Stimulated activated CD8-positive, alpha-beta memory T cell treated with anti-CD3 and anti-CD28 coated beads, Interleukin-12 subunit alpha, Interleukin-12 subunit beta, amount 100 ng/mL, for 1 hour (primary cell): ENCODE measurements at places on chromosomes 12 and 14.

GRCh38 chr12:119819322-119819721 is 57.8 kb downstream of the CIT start:
- no peak for DNase-seq

GRCh38 chr14:33332497-33332896 is 393.8 kb downstream of the NPAS3 start:
- no peak for DNase-seq

GRCh38 chr14:54893151-54893760 is 9.4 kb downstream of the GCH1 start:
- DNase-seq: no peak

- no peak for DNase-seq
Measured at GRCh38 chr12:91965781-91966180, 179.9 kb downstream of the BTG1 start.

- DNase-seq: no peak
Measured at GRCh38 chr12:20374795-20375194, 6.5 kb downstream of the PDE3A start.

DNA sequence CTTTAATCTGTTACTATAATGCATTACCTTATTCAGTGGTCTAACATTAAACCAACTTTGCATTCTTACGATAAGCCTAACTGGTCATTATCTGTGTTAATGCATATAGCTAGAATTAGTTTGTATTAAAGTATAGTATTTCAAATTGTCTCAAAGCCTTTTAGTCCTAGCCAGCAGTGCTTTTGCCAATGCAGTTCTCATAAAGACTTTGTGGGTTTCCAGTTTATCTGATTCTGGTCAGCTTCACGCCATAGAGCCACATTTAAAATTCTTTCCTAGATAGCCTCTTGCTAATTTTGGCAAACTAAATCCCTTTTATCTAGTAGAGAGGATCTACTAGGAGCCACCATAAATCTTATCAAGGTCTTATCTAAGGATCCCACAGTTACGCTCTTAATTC is 78.9 kb upstream of the VASH1 start:
- no peak for DNase-seq

GRCh38 chr14:51776102-51776894 is 84.1 kb upstream of the GNG2 start:
- DNase-seq: no peak

DNA sequence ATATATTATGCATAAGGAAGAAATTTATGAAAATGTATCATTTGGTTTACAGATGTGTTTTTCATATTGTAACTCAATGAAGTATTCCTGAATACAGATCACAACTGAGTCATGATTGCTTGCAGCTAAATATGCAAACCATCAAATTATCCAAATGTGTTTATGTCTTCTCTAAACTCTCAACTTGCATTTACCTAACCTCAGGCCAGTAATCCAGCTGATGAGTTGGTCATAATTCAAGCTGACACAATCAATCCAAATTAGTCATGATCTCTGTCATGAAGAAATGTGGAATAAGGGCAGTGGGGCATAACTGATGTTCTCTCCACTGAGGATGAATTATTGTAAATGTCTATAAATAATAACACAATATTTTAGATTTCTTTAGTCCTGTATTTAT is 104.8 kb upstream of the CNTN1 start:
- DNase-seq: no peak

DNA sequence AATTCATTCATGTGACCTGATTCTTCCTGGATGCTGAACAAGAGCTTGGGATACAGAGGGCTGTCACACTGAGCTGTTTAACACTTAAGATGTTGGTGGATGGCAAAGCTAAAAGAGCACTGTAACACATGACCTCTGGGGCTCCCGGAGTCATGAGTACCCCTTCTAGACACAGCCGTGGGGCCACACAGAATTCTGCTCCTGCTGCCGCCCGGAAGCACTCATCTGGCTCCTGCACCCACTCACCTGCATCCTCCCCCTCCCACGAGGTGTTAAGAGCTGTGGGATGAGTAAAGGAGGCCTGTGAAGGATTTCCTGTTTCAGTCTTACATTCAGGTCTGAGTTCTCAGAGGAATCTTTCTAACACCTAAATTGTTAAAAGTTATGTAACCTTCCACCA is 78.0 kb upstream of the SSTR1 start:
- no peak for DNase-seq

- no peak for DNase-seq
Measured at GRCh38 chr12:108308395-108309085, 30.6 kb downstream of the CMKLR1 start.

DNA sequence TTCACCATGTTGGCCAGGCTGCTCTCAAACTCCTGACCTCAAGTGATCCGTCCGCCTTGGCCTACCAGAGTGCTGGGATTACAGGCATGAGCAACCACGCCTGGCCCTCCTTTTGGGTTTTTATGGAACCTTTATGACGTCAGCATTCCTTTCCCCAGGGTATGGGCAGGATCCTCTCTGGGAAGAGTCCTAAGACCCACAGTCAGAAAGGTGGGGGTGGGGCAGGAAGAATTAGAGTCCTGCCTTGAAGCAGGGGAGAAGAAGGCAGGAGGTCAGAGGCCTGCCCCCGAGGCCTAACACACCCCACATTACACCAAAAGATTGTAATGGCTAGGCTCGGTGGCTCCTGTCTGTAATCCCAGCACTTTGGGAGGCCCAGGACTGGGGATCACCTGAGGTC is 30.8 kb upstream of the CDK17 start:
- no peak for DNase-seq

DNA sequence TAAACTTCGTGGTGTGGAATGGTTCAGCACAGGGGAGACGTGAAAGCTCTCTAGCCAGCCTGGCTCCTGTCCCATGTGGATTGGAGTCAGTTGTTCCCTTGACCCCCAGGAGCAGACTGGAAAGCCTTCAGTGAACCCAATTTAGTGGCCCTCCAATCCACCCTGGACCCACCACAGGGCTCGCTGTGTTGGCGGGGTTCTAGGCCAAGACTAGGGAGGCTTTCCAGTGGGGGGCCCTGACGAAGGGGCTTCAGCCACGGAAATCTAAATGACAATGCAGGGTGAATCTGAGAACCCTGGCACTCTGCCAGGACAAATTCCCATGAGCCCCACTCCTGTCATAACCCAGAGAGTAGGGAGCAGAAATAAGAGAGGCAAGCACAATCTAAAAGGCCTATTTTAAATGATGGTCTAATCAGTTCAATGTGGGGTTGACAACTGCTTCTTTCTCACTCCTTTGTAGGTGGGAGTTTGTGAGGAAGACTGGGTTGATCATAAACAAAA is 110.8 kb downstream of the SLC35F4 start:
- DNase-seq: no peak

- no peak for DNase-seq
Measured at GRCh38 chr14:44490966-44491365, 16.1 kb downstream of the FSCB start.

DNA sequence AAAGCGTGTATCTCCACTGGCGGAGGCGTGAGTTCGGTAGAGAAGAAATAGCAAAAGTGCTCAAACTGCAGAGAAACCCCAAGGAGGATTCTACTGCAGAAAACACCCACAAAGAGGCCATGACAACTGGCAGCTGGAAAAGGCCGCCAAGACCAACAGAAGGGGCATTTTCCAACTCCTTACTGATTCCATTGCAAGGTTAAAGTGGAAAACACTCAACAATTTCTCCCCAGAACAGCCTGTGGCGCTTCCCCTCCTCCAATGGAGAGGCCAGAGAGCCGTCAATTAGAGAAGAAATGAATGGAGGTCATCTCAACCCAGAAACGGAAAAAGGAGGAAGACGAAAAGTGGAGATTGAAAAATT is 618 bp upstream of the ANKRD52 start:
- DNase-seq: no peak

- no peak for DNase-seq
Measured at GRCh38 chr12:27107986-27108385, 25.6 kb upstream of the C12orf71 start.

GRCh38 chr12:6638305-6638704 is 2.5 kb upstream of the LPAR5 start:
- DNase-seq: no peak

GRCh38 chr14:78798757-78799156 is 628.6 kb downstream of the NRXN3 start:
- no peak for DNase-seq
